ENCODE measurements at places on chromosomes 7 and 10.
A peak's percentile ranks its signal among the peaks of the same experiment; 100 is the strongest.

DNA sequence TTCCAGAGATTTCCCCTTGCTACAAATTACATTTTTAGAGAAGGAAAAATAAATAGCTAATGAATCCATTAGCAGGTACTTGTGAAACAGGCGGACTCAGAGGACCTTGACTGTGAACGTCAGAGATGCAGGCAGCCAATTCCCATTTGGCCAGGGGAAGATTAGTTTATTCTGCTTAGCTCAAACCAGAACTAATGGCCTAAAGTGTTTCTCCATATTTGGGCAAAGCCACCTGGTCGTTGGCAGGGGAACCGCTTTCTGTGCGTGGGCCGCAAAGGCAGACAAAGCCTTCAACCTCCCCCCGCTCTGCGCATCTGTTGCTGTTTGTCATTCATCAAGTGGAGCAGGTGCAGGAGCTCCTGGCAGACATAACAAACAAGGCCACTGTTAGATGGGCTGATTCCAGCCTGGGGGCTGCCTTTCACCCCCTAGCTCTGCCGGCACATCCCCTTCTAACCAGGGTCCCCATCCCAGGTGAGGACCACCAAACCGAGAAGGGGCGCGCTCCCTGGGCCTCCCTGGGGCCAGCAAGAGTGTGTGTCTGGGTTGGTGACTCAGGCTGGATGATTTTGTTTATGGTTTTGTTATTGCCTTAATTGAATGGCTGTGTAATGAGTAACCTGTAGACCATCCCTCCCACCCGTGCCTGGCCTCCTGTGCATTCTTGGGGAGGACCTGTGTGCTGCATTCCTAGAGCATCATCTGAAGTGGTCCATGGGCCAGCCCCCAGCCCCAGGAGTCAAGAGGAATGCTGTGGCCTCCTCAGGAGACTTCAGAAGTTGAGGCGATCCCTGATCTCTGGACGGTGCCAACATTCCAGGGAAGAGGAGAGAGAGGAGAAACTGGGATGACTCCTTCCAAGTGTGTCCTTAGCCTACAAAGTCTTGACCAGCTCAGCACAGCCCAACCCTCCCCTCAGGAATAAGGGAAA lies 14.5 kb upstream of the CPA1 start:
- no peak for DNase-seq

- DNase-seq, result no peak
Observed at GRCh38 chr7:108201766-108202165, 71.6 kb upstream of the LAMB4 start.

DNA sequence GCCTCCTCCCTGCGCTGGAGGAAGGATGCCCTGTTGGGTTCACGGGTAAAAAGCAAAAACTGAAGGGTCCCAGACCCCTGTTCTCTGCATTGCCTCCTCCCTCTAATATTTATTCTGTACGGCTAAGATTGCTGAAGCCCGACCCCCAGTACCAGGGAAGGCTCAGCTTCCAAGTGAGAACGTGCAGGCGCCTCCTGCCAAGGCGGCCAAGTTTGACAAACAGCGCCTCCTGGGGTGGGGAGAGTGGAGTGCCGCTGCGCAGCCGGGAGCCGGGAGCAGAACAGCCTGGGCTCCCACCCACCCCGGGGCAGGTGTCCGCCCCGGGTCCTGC lies 4.7 kb upstream of the EBF3 start:
- DNase-seq, result peak; percentile 47

GRCh38 chr7:142562688-142563087 lies 186.6 kb upstream of the PRSS1 start:
- no peak for DNase-seq

GRCh38 chr7:26199301-26200037 lies 1.1 kb downstream of the HNRNPA2B1 start:
- DNase-seq, result peak; percentile 68

- peak; percentile 60 for DNase-seq
Observed at GRCh38 chr10:3468919-3469638, 296.5 kb upstream of the PITRM1 start.

DNA sequence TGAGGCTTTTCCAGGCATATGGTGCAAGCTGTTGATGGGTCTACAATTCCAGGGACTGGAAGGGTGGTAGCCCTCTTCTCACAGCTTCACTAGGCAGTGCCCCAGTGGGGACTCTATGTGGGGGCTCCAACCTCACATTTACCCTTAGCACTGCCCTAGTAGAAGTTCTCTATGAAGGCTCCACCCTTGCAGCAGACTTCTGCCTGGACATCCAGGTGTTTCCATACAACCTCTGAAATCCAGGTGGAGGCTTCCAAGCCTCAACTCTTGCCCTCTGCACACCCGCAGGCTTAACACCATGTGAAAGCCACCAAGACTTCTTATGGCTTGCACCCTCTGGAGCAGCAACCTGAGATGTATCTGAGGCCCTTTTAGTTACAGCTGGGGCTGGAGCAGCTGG lies 87.8 kb downstream of the ZNF777 start:
- DNase-seq, result no peak

- DNase-seq, result no peak
Observed at GRCh38 chr10:62381385-62382102, 7.4 kb downstream of the ZNF365 start.

DNA sequence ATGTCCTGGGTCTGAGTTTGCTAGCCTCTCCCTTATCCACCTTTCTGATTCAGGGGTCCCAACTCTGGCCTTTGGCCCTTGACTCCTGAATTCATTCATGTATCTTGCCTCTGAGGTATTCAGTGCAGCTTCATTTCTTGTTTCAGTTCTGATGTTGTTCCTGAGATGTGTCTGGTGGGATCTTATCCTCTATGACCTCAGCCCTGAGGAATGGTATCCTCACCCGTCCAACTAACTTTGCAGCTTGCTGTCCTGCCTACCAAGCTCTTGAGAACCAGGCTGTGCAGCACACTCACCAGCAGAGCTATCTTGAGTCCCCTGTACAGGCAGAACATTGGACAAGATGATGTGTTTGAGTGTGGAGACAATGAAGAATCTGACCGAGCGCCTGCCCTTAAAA lies 13.8 kb downstream of the SUFU start:
- no peak for DNase-seq

GRCh38 chr10:274866-275265 lies 139.6 kb downstream of the ZMYND11 start:
- DNase-seq, result no peak

Measured in activated CD4-positive, alpha-beta T cell treated with anti-CD3 and anti-CD28 coated beads, Interleukin-2, amount 50 U/mL, for 16 hours (primary cell).